ENCODE measurements at places on chromosomes 16 and 17.

- DNase-seq: peak; percentile 21
Measured at GRCh38 chr17:6070913-6071511, 833 bp downstream of the WSCD1 start.

DNA sequence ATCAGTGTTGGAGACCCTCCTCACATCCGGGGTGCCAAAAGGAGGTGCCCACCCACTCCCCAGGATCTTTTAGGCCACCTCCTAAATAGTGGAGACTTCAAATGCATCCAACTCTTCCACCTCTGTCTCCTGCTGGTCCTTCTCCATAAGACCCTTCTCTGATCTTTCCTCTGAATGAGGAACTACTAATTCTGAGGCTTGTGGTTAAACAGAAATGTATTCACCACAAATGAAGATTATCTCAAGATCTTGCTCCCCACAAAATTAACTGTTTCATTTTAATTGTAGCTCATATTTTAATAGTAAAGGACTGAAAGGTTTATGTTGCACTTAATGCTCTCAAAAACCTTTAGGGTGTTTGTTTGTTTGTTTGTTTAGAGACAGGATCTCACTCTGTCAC, 34.1 kb downstream of the TLE7 start:
- no peak for DNase-seq

- peak; percentile 13 for DNase-seq
Measured at GRCh38 chr17:82051776-82052637, at the start of the genes GPS1 and RFNG. Gene GPS1 (plus strand): TSS chr17:82051898. CDS start chr17:82051932, 34 bp downstream. Gene RFNG (minus strand): TSS chr17:82051811. CDS start chr17:82051766, 45 bp downstream.

DNA sequence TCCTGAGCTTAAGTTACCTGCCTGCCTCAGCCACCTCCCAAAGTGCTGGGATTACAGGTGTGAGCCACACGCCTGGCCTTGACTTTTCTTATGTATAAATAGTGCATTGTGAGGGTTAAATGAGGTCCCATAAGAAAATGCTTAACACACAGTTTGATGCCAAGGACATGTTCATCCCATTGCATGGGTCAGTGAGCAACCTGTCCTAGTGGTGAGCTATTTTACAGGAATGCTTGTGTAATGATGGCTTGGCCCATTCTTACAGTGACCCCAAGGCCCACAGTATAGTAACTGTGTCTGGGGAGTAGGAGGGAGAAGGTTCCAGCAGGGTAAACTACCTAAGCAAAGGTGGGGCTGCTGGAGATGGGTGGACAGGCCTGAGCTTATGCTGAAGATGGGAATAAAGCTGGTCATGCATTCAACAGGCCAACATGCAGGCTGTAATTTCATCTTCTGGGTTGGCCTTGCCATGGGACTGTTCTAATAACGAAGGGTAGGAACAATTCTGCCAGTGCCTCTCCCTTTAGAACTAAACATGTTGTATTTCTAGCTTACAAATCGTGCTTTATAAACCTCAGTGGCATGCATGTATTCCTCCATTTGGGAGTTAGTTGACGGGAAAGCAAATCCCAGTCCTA, 6.2 kb downstream of the ACSF2 start:
- DNase-seq: peak; percentile 76

DNA sequence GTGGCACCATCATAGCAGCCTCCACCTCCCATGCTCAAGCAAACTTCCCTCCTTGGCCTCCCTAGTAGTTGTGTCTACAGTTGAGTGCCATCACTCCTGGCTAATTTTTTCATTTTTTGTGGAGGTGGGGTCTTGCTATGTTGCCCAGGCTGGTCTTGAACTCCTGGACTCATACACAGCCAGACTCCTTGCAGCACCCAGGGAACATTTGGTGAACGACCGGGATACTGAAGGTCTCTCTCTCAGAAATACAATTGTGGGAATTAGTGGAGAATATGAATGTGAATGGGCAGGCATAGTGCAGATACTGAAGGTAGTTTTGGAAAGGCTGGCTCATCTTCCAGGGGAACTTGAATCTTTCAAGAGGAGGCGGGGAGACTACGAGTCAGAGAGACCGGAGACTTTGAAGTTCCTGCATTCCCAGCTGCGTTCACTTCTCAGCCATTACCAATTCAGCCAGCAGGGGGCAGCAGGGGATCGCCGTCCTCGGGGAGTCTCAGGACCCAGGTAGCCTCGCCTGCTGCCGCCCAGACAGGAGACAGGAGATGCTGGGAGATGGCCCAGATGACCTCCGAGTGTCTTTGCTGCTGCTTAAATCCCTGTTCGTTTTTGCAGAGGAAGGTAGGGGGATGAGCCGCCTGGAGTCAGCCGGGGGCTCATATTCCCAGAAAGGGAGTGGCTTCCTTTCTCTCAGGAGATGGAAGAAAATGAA, 68.6 kb downstream of the HAPSTR1 start:
- peak; percentile 35 for DNase-seq

GRCh38 chr16:12771341-12771798, 32.3 kb downstream of the CPPED1 start:
- peak; percentile 78 for DNase-seq

DNA sequence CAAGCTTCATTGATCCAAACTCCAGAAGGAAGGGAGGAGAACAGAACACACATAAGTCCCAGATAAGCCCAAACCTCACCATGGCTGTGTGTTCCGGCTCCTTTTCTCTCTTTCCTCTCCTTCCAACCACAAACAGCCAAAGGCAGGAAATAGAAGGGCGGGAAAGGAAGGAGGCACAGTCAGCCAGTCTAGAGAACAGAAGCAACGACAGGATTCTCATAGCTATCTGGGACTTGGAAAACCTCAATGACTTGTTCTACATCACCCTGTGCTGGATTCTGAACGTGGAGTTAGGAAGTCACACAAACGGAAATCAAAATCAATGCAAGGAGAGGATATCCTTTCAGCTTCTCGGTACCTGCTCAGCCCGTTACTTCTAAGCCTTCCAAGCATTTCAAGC, 9.0 kb downstream of the CRK start:
- no peak for DNase-seq

GRCh38 chr16:19872935-19873334, 11.7 kb downstream of the GPRC5B start:
- DNase-seq: no peak

DNA sequence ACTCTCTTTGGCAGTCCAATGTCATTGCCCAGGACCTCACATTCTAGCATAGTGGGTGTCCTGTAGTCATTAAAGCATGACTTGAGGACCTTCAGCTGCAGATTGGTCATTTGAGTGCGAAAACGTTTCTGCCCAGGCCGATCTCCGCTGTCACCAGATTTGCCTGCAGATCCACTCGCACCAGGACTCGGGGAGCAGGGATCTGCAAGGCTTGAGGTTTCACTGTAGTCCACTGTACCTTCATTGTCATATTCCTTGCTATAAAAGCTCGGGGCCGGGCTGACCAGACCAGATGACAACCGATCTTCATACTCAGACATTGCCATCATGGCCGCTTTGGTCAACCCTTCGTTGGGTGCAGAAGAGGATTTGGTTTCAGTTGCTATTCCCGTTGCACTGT, 254.2 kb downstream of the ZFHX3 start:
- DNase-seq: no peak

GRCh38 chr16:7314163-7314562, 18.5 kb upstream of the RBFOX1 start:
- no peak for DNase-seq

GRCh38 chr17:17849845-17850373, 13.1 kb upstream of the SREBF1 start:
- DNase-seq: no peak

- DNase-seq: no peak
Measured at GRCh38 chr16:79151-80054, 1.4 kb downstream of the MPG start.

DNA sequence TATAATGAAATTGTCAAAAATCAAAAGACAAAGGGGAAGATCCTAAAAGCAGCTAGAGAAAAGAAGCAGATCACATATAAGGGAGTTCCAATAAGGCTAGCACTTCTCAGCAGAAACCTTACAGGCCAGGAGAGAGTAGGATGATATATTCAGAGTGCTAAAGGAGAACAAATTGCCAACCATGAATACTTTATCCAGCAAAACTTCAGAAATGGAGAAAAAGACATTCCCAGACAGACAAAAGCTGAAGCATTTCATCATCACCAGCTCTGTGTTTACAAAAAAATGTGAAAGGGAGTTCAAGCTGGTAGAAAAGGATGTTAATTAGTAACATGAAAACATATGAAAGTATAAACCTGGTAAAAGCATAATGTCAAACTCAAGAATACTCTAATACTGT, 37.4 kb downstream of the CDR2 start:
- DNase-seq: no peak

DNA sequence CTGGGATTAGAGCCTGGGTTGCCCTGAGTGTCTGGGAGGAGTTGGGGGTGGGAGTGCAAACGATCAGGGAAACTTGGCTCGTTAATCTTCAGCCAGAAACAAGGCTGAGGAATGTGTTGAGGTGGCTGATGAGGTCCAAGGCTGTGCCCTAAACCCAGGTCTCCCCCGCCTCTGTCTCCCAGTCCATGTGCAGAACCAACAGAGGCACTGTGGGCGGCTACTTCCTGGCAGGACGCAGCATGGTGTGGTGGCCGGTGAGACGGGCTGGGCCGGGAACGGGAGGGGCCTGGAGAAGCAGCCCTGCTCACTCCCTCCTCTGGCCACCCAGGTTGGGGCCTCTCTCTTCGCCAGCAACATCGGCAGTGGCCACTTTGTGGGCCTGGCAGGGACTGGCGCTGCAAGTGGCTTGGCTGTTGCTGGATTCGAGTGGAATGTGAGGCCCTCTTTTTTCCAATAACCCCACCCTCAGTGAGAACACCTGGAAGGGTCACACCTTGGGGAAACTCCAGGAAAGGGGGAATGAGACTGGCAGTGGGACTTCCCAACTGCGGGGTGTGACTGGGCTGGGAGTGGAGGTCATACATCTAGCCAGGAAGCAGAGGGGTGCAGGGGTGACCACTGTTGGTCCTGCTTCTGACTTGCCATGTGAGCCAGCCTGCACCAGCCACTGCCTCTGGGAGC, 1.7 kb downstream of the SLC5A2 start:
- DNase-seq: peak; percentile 91

DNA sequence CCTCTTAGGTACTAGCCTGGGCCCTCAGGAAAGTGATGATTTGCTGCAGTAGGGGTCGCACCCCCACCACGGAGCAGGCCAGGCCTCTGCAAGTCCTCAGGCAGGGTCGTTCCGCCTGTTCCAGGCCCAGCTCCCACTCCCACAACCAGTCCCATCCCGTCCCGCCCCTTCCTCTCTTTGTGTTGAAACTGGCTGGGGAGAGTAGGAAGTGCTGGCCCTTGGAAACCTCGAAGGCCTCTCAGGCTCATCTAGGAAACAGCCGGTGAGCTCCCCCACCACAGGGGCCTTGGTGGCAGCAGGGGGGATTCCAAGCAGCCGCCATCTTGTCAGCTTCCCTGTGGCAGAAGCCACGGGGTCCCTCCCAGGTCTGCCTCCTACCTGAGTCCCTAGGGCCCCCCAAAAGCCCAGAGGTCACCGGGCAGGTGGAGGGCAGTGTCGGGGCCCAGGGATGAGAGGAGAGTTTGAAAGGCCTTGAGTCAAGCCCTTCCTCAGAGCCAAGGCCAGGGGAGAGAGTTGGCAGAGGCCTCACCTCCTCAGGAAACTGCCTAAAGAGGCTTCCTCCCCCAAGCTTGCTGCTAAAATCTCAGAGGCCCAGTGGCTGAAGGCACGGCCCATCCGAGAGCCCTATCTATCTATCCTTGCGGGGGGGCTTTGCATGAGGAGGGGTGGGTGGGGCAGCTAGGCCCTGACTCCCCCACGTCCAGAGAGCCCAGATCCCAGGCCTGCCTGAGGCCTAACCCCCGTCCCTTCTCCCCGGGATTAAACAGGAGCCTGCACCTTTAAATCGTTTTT, 22.2 kb downstream of the MMP15 start:
- no peak for DNase-seq

- no peak for DNase-seq
Measured at GRCh38 chr17:75748706-75749105, 16.3 kb downstream of the GALK1 start.

DNA sequence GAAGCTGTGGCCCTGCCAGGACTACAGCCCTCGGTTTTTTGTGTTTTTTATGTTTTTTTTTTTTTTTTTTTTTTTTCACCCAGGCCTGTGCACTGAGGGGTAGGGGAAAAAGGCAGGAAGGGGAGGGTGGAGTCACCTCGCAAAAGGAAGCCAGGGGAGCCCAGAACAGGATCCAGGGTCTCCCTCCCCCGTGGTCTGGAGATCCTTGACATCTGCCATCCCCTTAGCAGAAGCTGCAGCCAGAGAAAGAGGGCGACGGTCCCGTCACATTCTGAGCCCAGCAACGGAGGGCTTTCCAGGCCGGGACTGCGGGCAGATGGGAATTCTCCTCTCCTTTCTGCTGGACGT, 29.1 kb upstream of the PHOSPHO1 start:
- no peak for DNase-seq

GRCh38 chr17:78174870-78175642, 6.7 kb downstream of the SYNGR2 start:
- DNase-seq: no peak

DNA sequence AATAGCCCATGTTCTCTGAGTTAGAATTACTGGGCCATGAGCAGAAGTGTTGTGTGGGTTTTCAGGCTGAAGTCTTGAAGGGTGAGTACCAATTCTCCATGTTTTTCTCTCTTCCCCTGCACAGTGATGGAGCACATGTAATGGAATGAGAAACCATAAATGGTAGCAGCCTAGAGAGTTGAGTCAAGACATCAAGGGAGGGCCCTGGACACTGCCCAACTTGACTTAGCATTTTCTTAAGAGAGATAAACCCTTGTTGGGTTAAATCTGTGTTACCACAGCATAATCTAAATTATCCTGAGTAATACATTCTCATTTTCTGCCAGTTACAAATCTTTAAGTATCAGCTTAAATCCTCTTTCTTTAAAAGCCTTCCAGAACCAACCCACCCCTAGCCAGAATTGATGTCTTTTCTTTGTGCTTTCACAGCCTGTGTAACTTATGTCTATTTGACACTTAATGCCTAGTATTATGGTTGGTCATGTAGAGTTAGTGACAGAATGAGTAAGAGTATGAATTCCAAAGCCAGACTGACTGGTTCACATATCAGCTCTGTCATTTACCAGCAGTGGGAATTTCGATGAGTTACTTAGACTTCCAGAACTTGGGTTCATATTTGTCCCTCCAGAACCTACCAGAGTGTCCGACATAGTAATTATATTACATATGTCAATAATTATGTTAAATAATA, 27.0 kb upstream of the RGS9 start:
- DNase-seq: no peak

DNA sequence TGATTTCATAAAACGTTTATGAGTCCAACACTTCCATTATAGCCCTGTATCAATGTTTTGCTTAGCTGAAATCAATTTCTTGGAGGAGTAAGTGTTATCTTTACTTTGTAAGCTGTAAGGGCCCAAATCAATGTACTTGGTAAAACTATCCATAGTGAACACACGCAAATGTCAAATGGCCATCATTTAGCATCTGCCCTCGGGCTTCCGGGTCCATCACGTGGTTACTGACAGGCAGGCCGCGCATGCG, 687 bp upstream of the NARF start:
- peak; percentile 87 for DNase-seq

- no peak for DNase-seq
Measured at GRCh38 chr16:28913946-28914724, 10.9 kb downstream of the RABEP2 start.

GRCh38 chr17:27532269-27533263, 76.3 kb downstream of the KSR1 start:
- no peak for DNase-seq
